GM20000 (cell line): ENCODE measurements at places on chromosomes 4 and X.

GRCh38 chr4:73872316-73873108 is 3.3 kb downstream of the CXCL1 start:
- no peak for DNase-seq

- DNase-seq, result no peak
Measured at GRCh38 chrX:11447418-11447817, 154.2 kb downstream of the AMELX start.

- no peak for DNase-seq
Measured at GRCh38 chrX:80765220-80765625, 44.5 kb downstream of the BRWD3 start.

DNA sequence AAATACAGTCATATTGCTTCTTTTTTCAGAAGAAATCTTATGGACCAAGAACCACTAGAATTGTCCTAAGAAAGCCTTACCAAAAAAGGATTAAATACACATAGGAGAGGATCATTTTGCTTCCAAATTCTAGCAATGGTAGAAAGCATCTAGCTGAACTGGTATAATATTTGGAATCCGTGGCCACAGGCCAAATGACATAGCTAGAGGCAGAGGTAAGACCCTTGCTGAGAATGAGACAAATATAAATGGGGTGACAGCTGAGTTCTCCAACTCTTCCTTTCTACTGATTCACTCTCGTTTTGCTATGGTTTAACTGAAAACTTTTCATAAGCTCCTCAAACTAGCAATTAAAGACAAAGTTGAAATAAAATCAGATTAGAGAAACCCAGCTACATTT is 150.0 kb downstream of the TTC29 start:
- no peak for DNase-seq

- no peak for DNase-seq
Measured at GRCh38 chr4:25252230-25253070, 18.6 kb downstream of the PI4K2B start.

- no peak for DNase-seq
Measured at GRCh38 chrX:9414416-9414815, 50.4 kb upstream of the TBL1X start.

GRCh38 chr4:142095886-142096605 is 459.7 kb downstream of the IL15 start:
- DNase-seq, result no peak

DNA sequence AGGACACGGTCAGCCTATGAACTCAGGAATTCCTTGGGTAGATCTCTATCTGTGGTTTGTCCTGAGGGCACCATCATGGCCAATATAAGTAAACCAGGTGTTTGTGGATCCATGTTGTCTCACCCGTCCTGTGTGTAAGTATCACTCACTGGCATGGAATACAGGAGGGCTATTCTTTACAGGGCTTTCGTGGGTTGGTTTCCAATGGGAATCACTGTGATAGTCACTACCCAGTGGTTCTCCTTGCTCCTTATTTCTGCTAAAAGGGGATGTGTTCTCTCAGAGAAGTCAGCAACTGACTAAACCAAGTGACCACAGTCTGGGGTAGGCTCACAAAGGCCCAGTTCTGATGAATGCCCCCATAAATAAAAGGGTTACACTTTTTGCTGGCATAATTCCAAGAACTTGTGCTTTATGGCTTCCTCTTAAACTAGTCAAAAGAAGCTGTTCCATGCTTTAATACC is 236.7 kb upstream of the JADE1 start:
- DNase-seq, result no peak

- DNase-seq, result no peak
Measured at GRCh38 chr4:26441102-26441501, 49.2 kb downstream of the CCKAR start.

- no peak for DNase-seq
Measured at GRCh38 chrX:7069556-7069955, 78.0 kb upstream of the STS start.

GRCh38 chr4:26261405-26261804 is 59.4 kb upstream of the RBPJ start:
- DNase-seq, result no peak

- DNase-seq, result no peak
Measured at GRCh38 chr4:75919920-75920319, 17.7 kb upstream of the PPEF2 start.

- DNase-seq, result no peak
Measured at GRCh38 chr4:7647600-7648543, 213.1 kb upstream of the PSAPL1 start.

- no peak for DNase-seq
Measured at GRCh38 chr4:8742546-8742945, 129.1 kb downstream of the HMX1 start.
